ENCODE measurements at places on chromosomes 4 and X.

DNA sequence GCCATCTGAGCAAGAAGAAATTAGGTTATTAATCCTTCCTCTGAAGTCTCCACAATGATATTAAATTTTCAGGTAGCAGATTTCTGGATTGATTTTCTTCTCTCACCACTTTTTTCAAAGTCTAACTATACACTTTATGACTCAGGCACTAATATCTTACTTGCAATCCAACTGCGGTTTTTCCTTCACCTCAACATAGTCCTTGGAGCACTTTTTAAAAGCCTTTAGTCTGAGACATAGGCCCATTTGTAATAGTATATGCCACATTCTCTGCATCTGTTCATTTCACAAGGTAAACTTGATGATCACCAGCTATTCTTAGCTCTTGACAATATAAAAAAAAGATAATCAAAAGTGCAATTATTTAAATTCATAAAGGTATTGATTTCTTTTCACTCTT, 55.9 kb upstream of the EDNRA start:
- no peak for DNase-seq

GRCh38 chr4:162891788-162892707, 274.6 kb downstream of the NAF1 start:
- DNase-seq, result no peak

GRCh38 chr4:5144384-5144783, 93.1 kb downstream of the STK32B start:
- no peak for DNase-seq

DNA sequence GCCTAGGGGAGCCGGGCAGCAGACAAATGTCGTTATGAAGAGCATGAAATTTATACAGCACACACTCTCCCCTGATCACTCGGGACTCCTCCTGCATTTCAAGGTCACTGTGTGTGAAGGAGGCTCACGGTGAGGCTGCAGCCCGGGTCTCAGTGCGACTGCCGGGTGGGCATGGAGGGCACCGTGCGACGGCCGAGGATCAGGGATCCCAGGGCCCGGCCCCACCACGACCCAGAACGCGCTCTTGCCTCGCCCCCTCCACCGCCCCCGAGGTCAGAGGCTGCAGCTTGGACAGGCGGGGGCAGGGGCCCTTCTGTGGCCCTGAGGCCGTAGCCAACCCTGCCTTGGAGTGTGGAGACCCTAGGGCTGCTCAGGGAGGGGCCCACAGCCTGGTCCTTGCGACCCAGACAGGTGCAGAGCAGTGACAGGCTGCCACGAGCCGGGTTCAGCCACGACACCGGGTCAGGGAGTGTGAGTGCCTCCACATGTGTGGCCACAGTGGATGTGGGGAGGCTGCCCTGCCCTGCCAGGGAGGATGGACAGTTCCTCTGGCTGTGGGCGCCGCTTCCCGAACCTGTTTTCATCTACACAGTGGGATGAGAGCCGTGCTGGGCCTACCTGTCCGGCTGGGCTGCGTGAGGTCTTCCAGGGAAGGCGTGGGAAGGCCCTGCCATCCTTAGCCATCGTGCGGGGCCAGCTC, 89.3 kb upstream of the NKX1-1 start:
- DNase-seq, result no peak

- no peak for DNase-seq
These were observed 6.2 kb downstream of the CHIC2 start for GRCh38 chr4:54058171-54058570.

DNA sequence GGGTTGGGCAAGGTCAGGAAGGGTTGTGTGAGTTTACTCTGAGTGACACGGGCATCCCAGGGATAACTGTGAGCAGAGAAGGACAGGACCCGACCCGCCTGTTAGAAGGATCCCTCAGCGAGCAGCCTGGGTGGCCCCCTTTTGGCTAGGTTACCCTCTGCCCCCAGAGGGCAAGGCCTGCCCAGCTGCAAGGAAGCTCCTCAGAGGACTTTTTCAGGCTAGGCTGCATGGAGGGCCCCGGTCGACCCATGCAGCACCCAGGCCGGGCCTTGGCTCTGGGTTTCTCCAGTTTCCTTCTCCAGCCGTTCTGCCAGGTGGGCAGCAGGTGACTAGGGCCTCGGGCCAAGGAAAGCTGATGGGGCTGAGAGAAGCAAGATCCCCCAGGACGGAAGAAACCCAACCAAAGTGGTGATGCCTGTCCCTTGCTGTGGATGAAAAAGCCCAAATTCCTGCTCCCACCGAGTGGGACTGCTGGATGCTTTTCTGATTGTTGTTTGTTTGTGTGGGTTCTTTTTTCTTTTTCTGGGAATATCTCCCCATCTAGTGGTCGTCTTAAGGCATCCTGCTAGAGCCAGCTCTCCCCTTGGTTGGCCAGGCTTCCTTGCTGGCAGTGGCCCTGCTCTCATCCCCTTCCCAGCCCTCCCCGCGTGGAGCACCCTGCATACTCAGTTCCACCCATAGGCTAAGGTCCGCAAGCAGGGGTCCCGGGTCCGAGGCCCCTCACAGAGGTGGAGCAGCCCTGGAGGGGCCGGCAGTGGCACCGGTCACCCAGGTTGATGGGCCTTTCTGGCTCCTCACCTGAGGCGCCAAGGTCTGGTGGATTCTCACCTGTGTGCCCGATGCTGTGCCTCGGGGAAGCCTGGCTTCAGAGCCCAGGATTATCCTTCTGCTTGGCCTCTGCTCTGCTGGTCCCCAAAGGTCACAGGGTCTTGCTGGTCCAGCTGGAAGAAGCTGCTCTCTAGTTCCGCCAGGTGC, 1.8 kb downstream of the ZFP92 start:
- DNase-seq, result no peak

Data from iPS DF 19.7 (cell line).